ENCODE measurements at places on chromosomes 13 and 19.
A peak's percentile ranks its signal among the peaks of the same experiment; 100 is the strongest.

DNA sequence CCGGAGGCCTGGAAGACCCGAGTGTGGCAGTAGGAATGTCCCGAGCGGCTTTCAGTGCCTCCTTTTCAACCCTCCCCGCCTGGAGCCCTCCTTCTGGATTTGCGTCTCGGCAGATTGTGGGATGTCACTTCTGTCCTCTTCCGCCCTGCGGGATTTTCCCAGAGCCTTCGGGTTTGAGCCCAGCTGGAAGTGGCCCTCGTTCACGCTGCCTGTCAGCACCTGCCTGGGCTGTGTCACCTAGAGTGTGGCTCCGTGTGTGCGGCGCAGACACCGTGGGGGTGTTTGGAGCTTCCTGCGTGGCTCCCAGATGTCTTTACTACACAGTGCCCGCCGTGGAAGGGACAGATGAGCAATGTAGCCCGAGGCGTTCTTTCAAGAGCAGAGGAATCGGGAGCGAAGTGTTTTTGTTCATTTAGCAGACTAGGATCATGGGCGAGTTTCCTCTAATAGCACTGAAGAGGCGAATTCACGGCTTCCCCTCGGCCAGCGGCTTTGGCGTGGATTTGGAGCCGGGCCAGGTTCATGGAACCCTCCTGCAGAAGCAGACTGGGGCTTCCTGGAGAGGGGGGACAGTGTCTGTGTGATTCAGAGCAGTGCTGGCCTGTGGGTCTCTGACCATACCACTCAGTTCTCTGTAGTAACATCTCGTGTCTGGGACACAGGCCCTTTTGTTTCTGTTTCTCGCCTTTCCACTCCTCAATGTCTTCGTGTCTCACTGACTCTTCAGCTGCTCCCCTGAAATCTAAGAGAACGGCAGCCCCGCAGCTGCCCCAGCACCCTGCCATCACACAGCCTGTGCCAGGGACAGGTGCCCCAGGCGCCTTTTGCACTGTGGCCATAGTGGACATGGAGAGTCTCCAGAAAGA lies 68.0 kb downstream of the KDM4B start:
- peak; percentile 52 for DNase-seq

- DNase-seq, result no peak
Observed at GRCh38 chr13:93955904-93956303, 523.6 kb downstream of the DCT start.

GRCh38 chr19:57245959-57246358 lies 5.5 kb downstream of the ZNF805 start:
- DNase-seq, result no peak

- no peak for DNase-seq
Observed at GRCh38 chr13:105471673-105472072, 1063.8 kb downstream of the EFNB2 start.

GRCh38 chr13:97328222-97328790 lies 105.7 kb upstream of the RAP2A start:
- no peak for DNase-seq

DNA sequence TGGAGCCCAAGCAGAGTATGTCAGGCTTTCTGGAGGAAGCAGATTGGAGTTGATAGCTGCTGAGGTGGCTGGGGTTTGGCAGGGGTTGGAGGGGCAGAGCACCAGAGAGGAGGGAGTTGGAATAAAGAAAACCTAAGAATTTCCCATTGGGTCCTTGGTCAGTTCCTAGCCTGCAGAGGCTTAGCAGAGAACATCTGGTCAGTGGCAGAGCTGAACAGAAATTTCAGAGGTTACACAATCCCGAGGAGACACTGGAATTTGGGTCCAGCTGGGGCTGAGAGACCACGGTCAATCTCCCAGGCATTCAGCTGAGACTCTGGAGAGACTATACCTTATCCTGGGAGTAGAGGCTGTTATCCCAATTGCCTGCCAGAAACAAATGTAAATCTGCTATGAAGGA lies 84.4 kb downstream of the DPY19L3 start:
- no peak for DNase-seq

GRCh38 chr13:91534996-91535395 lies 136.6 kb downstream of the GPC5 start:
- DNase-seq, result no peak

- no peak for DNase-seq
Observed at GRCh38 chr13:79491715-79492114, 10.8 kb downstream of the NDFIP2 start.

- DNase-seq, result no peak
Observed at GRCh38 chr13:69879936-69880335, 227.7 kb upstream of the ATXN8OS start.

DNA sequence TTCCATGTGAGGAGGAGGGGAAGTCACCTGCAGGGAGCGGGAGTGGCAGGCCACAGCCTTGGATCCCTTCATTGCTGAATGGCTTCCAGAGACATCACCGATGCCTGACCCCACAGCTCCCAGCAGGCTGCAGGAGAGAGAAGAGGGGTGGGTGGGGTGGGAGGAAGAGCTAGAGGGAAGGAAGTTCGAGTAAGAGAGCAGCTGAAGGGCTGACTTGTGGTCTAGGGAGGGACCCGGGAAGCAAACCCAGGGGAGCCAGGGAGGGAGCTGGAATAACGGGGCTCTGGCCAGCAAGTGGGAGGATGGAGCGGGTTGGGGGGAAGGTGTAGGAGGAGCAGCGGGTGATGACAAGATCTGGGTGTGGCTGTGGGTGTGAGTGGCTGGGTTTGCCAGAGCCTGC lies 229.8 kb upstream of the MAB21L1 start:
- no peak for DNase-seq

DNA sequence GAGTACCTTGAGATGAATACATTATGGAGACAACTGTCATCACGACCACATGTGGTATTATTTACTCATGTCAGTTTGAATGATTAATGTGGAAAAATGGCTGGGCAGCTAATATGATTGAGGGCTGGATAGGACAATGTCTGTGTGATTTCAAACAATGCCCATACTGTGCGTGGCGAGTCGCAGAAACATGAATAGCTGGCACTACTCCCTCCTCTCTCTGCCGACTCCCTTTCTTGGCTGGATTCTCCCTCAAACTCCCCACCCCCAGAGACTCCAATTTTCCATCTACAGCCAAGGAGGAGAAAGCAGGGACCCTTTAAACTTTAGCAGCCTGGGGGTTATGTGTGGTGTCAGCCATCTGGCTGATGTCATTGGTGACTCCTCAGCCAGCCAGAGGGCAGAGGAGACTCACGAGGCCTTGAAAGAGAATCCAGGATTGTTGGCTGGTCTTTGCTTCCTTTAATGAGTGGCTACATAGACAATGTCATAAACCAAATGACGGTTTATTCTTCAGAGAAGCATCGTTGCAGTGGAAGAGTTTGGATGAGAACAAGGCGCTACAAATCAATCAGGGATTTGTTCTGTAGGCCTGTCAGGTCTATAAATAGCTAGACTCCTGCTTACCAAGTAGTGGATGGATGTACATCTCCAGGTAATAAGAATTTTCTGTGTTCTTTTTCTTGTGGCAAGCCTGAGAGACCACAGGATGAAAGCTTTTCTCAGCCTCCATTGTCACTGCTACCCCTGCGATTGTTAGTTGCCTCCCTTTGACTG lies 165.6 kb downstream of the DLEU7 start:
- DNase-seq, result no peak
